ENCODE measurements at places on chromosomes 7 and 10.

- DNase-seq = no peak
Measured at GRCh38 chr10:132236161-132236560, 49.4 kb downstream of the DPYSL4 start.

- no peak for DNase-seq
Measured at GRCh38 chr10:69056129-69056528, 31.8 kb upstream of the SRGN start.

GRCh38 chr10:34538281-34538829, 276.7 kb downstream of the PARD3 start:
- DNase-seq = no peak

DNA sequence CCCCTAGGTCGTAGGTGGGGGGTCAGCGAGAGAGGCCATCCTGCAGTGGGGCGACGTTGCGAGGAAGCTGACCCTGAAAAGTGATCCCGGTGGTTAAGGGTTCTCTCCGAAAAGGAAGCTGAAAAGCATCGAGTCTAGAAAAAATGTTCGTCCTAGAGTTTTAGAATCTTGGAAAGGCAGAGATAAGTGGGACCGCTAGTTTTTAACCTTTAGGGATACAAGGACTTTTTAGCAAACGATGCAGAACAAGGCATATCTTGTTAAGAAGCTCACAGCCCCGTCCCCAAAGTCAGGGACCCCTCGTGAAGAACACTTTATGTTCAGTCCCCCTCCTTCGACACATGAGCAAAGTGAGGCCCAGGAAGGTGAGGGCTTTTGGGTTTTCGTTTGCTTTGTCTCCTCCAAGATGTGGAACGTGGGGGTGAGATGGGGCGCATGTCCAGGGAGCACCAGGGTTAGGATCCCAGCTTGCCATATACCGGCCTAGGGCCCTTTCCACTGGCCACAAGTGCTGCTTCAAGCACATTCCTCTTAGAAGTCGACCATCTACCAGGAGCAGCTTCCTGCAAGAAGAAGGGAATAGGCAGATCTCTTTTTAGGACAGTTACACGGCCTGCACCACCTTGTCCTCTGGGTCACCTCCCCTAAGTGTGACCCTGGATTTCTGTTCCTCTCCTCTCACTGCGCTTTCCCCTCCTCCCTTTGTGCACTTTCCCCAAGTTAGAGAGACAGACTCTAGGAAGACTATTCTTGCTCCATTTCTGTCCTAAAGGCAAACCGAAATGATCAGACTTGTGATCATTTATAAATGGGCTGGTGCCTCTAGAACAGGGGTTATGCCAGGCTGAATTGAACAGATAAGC, 969 bp downstream of the SLC35G1 start:
- no peak for DNase-seq

DNA sequence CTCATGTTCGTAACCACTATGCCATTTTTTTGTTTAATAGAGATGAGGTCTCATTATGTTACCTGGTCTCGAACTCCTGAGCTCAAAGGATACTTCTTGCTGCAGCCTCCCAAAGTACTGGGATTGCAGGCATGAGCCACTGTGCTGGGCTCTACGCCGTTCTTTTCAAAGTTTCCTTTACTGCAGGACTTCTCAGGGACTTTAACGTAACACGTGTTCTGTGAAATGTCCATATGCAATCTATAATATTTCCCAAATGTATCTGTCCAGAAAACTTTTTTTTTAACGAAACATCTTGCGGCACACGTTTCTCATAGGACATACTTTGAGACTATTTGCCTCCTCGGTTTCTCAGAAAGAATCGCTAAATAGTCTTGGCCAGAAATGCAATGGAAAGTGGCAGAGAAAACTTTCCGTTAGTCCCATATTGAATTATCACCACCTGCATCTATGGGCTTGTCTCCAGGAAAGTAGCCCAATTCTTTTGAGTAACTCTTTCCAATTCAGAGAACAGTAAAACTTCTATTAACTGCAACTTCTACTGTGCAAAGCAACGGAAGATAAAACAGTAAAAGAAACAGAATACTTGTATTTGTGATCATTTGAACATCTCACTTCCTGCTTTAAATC, 96.3 kb downstream of the ELMO1 start:
- no peak for DNase-seq

DNA sequence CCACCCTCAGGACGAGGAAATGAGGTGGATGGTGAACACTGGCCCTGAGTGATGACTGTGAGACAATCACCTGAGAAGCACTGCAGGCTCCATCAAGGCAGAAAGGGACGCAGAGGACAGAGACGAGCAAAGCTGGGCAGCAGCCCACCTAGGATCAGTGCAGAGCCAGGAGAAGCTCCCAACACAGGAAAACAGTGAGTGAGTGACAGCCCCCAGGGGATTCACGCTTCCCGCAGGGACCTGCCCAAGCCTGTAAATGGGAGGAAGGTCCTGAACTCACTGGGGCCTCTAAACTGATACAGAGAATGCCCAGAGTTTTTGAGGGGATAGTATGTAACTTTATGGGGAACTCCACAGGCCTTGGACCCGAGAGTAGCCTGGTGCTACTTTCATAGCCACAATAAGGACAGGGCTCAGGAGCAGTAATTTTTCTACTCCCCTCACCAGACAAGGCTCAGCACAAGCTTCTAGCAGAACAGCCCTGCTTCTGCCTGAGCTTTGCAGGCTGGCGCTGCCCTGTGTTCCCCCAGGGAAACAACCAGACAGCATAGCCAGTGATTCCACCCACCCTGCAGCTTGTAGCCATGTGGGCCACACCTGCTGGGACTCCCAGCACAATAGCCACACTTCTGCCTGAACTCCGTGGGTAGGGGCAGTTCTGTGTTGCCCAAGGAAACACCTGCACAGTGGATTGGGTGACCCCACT, 708.4 kb downstream of the POM121L12 start:
- DNase-seq = no peak

DNA sequence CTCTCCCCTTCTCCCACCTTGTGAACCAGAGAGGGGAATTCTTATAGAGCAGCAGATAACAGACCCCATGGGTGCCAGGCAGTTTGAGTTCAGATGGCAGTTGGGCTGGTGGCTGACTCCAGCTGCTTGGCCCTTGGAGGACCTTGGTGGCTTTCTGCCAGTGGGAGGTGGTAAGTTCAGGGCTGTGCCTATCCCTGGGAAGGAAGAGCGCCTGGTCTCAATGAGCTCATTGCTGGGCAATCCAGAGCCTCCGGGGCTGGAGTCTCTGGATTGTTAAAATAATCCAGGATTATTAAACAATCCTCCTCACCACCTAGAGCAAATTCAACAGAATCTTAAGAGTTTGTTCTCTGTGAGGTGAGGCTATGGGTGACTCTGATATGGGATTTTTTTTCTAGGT, 105.2 kb downstream of the FANK1 start:
- DNase-seq = no peak

DNA sequence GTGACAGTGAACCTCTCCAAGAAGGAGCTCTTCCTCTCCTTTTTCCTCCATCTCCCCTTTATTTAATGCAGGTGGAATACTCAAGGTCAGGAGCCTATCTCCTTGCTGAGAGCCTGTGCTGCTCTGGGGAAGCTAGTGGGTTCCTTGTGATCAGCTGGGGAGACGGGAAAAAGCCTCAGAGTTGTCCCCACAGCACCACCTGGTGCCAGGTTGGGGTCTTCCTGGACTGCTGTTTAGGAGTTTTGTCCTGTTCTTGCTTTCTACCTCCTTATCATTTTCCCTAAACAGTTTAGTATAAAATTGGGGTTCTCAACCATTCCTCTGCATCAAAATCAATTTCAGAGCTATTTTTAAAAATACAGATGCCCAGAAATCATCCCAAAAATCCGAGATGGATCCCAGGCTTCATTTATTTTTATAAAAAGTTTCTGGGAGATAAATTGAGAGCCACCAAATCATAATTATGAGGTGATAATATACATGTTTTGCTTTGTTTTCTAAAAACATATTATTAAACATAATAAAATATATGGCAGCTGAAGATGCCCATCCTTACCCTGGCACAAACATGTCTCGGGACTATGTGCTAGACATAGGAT, 44.3 kb downstream of the MACC1 start:
- DNase-seq = peak; percentile 78

DNA sequence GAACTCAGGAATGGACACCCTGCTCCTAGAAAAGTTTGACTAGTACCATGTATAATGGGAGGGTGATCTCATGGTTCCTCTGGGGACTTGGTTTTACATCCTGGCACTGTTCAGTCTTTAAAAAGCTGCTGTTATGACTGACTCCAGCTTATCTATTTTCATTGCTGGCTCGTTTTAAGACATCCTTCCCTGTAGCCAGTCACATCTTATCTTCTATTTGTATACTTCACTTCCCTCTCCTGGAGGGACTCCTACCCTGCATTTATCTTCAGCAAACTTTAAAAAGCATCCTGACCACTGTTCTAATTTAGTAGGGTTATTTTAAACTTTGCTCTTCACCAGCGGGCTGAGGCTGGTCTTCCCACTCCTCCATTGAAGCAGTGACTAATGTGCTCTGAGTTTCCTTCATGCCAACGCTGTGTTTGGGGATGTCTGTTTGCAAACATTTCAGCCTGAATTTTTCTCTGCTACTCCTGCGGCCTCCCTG, 72.9 kb upstream of the ARMC3 start:
- DNase-seq = no peak

- DNase-seq = no peak
Measured at GRCh38 chr7:99366646-99367045, 7.9 kb upstream of the ARPC1B start.

DNA sequence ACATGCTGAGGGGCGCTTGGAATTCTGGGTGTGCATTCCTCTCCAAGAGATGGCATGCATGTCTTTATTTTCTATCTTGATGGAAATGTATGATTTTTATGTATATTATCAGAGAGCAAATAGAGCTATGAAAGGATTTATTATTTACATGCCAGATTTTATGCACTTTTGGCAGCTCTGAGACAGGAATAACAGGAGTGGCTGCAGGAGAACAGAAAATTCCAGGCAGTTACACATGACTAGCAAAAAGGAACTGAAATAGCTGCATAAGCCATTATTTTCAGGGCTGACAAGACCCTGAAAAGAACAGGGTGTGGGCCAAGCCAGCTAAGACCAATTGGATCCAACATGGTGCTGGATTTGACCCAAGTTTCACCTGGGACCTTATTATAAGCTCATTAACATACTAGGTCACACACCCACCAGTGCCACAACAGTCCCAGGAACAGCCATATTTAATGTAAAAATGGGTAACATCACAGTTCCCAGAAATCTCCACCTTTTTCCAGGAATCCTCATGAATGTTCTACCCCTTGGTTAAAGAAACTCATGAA, 43.2 kb upstream of the ACSL5 start:
- no peak for DNase-seq

DNA sequence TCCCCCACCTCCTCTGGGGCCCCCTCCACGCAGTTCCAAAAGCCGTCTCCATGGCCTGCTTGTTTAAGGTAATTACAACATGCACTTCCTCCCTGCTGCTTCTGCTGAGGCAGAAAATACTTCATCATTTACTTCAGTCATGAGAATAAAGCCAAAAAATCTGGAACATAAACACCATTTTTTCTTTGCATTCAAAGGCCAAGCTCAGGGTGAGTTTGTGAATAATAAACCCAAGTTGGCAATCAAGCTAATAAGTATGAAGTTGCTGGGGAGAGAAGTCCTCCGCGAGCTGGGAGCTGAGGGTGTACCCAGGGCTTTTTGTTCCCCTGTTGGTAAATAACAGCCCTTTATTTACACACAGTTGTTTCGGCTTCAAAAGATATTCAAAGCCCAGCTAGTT, 70.5 kb downstream of the FAM204A start:
- no peak for DNase-seq

DNA sequence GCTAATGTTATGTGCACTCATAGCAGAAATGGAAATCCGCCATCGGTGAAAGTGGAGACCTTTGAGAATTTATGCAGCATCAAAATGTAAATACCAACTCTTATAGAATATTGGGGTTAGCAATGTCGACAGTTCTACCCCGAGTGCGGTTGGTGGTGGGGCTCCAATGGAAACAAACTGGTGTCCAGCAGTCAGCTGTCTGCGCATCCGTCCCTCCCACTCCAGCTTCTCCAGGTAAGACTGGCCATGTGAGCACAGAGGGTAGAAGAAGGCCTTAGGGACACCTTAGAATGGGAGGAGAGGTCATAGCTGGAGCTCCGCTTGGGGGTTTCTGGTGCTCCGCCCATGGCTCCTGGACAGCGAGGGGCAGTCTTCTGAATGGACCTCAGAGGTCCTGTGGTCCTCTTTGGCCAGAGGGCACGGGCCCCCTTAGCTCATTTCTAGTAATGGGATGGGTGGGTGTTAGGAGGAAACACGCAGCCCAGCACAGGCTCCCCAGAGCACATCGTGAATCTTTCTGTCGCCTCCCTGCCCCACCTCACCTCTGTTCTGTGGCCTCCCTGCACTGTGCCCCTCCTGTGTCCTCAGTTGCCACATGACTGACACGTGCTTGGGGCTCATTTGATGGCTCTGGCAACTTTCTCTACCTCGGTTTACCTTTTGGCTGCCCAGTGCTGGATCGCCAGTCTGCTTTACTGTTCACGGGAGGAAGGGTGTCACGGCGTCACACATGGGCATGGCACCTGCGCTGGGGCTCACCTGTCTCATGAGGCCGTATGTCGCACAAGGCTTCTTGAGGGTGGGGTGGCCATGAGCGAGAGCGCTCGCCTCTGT, 50.0 kb downstream of the MGMT start:
- no peak for DNase-seq

- DNase-seq = no peak
Measured at GRCh38 chr7:40587419-40587818, 452.6 kb downstream of the SUGCT start.

DNA sequence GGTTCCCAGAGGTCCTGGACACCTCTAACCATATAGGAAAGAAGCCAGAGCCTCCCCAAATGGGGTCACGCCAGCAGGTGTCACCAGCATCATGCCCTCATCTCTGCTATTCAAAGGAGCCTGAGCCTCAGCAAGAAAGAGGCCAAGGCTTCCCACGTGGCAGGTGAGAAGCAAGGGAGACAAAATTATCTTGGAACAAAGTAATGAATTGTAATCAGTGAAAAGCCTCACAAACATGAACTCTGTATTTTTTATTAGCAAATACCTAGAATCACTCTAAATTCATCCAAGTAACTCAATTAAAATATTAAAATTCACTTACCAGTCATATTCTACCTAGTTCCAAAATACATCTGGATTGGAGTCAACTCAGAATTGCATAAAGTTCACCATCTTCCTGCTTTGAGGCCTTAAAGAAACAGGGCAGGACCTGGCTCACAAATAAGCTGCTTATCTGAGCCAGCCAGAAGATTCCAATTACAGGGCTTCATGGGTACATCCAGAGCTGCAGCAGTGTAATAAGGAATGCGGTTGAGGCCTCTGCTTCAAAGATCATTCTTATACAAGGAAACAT, 68.7 kb downstream of the SGMS1 start:
- DNase-seq = peak; percentile 45

DNA sequence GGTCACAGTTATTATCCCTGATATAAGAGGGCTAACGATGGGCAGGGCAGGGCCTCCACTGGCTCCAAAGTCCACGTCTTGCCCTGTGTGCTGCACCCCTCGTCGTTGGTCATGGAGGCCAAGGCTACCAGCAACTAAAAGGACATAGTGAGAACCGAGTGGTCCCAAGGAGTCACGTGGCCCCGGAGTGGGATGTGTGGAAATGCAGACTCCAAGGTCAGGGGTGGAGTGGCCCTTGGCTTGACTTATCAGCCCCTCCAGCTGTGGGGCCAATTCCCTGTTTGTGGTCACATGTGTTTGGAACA, 30.7 kb downstream of the BTBD16 start:
- no peak for DNase-seq

- DNase-seq = no peak
Measured at GRCh38 chr7:95933618-95934017, 161.3 kb downstream of the DYNC1I1 start.

GRCh38 chr10:506451-507354, 182.8 kb downstream of the DIP2C start:
- no peak for DNase-seq

- no peak for DNase-seq
Measured at GRCh38 chr10:61887772-61888171, 13.7 kb upstream of the ARID5B start.

GRCh38 chr7:111424768-111425167, 137.5 kb downstream of the IMMP2L start:
- peak; percentile 23 for DNase-seq
